ENCODE measurements at places on chromosomes 1 and 21.
A peak's percentile ranks its signal among the peaks of the same experiment; 100 is the strongest.

GRCh38 chr21:31731056-31731856 is 662 bp downstream of the SCAF4 start:
- peak; percentile 56 for DNase-seq

DNA sequence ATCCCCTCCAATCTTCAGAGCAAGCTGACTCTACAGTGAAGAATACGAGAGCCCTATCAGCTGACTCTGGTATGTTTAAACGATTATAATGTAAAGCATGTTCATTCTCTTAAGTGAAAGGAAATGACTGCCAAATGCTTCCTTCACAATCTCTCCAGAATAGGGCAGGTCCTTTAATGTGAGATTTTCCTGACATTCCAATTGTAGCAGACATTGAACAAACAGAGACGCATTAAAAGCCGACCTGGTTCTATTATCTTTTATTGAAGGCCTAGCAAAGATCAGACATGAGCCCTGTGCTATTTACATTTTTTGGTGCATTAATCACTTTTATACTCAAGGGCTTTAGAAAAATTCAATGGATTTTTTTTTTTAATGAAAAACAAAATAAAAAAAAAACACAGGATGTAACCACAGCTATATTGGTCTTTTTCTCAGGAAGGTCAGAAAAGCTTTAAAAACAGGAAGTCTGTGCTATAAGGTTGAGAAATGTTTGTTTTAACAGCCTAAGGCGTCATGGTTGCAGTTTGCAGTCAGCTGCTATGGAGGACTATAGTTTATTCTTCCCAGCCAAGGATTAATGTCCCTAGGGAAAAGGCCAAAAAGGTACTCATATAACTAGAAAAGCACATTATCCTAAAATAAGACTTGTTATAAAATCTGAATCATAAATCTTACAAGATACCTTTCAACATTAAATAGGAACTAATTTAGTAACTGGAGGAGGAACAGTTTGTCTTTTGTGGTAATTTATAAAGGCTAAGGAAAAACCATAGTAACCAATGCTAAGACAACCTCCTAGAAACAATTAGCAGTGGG is 104.8 kb downstream of the RERE start:
- peak; percentile 41 for DNase-seq

DNA sequence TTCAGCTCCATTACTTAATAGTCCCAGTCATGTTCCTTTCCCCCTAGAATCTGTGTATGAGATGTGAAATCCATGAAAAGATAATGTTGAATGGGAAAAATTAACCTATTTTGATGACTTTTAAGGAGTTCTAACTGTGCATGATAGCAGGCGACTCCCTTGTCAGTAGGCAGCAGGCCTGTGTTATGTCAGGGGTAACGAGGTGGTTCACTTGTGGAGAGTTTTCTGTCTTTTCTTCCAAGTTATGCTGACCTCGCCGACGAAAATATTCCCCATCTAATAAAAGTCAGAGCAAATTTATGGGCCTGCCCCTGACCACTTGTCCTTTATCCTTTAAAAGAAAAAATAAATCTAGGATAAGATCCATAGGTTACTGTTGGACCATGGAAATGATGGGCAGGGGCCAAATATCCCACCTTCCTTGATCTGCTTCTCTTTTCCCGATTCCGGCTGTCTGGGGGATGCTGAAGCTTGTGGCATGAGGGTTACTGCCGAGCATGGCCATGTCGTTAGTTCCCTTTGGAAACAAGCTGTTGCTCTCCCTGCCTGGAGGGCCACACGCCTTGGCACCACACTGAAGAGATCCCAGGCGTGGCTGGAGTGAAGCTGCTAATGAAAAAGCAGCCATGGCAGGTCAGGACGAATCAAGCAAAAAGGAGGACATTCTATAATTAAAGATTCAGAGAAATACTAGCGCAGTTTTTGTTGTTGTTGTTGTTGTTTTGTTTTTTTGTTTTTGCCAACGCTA is 93.8 kb downstream of the ROR1 start:
- no peak for DNase-seq

DNA sequence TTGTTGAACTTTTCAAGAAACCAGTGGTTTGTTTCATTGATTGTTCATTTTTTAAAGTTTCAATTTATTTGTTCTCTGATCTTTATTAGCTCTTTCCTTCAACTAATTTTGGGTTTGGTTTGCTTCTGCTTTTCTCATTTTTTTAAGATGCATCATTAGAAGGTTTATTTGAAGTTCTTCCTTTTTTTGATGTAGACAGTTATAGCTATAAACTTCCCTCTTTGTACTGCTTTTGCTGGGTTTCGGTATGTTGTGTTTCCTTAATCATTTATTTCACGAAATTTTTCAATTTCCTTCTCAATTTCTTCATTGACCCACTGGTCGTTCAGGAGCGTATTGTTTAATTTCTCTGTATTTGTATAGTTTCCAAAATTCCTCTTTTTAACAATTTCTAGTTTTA is 133.3 kb upstream of the GPR52 start:
- DNase-seq, result no peak

GRCh38 chr1:61776091-61776490 is 33.8 kb downstream of the PATJ start:
- no peak for DNase-seq

DNA sequence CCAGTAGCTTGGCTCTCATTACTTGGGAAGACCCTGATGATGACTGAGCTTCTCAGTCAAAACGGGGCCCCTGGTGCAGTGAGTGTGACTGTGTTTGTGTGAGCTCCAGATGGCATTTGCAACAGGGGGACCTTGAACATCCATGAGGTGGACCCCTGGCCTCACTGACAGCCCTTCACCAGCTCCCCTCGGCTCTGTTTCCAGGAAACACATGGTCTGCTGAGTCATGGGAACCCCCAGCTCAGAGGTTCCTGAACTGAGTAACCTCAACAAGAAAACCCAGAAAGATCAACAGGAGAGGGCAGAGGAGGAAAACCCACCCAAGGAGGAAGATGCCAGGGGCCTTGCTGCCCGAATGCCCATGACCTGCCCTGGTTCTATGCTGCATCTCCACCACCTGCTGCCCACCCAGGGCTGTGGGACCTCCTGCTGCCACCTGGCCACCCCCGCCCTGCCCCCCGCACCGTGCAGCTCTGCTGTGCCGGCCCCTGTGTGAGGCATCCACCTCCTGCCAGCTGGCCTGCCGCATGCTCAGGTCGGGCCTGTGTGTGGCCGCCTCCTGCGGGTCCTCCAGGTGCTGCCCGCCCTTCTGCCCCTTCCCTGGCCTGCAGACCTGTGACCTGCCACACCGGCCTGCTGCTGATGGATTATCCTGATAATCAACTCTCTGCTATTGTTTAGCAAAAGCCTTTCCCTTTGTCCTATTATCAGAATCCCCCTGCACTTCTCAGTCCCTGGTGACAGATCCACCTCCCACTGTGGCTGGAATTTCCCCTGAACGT is 4.2 kb upstream of the KRTAP12-1 start:
- DNase-seq, result no peak

DNA sequence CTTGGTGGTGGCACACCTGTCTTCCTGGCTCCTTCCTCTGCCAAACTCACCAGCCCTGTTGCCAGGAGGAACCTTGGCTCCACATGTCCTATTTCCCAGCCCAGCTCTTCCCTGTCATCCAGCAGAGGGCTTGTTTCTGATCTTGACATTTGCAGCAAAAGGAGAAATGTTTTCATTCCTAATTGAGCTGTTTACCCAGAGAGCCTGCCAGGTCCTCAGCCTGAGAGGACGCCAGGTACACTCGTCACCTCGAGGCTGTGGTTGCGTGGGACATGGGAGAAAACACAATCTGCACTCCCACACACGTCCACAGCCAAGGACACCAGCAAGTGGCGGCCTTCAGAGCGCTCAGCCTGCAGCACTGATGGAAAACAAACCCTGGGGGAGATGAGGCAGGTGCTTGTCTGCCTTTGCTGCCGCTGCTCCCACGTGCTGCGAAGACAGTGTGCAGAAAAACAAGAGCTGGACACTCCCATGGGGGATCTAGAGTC is 132.8 kb upstream of the CD34 start:
- DNase-seq, result no peak

GRCh38 chr1:15251857-15252835 is 5.1 kb downstream of the FHAD1 start:
- no peak for DNase-seq

Measured in CD4-positive, alpha-beta T cell treated with Interleukin-17A for 1 hour (primary cell).